ENCODE measurements at places on chromosomes 13 and 19. TPM values are rescaled to one million over a fixed set of nuclear protein-coding genes. Genes with fewer than 3 reads are reported as not detected.

LPAR2 gene
- total RNA-seq: 1.2 TPM

DMKN gene
- not detected for total RNA-seq

NR1H2 gene
- 78.3 TPM for total RNA-seq

CEACAM4 gene
- total RNA-seq: not detected

ELAVL3 gene
- total RNA-seq: not detected

EBI3 gene
- total RNA-seq: 0.73 TPM

APC2 gene
- not detected for total RNA-seq

APBA3 gene
- total RNA-seq: 29.8 TPM

CNMD gene
- not detected for total RNA-seq

ZNF665 gene
- total RNA-seq: 6.7 TPM

LILRA1 gene
- not detected for total RNA-seq

ZNF66 gene
- 0.80 TPM for total RNA-seq

FAM32A gene
- total RNA-seq: 131 TPM

USHBP1 gene
- 23.6 TPM for total RNA-seq

ARHGEF1 gene
- total RNA-seq: 89.8 TPM

SBSN gene
- total RNA-seq: not detected

PRR19 gene
- total RNA-seq: 0.27 TPM

FFAR2 gene
- not detected for total RNA-seq

MATK gene
- not detected for total RNA-seq

LRRC8E gene
- 1.00 TPM for total RNA-seq

KLK14 gene
- not detected for total RNA-seq

CD79A gene
- 0.10 TPM for total RNA-seq

ZNF223 gene
- total RNA-seq: 2.3 TPM

FLT3LG gene
- total RNA-seq: 7.9 TPM

EHD2 gene
- 170 TPM for total RNA-seq

NAXD gene
- 13.6 TPM for total RNA-seq

TBXA2R gene
- total RNA-seq: 9.3 TPM

KCNN4 gene
- 3.2 TPM for total RNA-seq

RASGRP4 gene
- total RNA-seq: not detected

SLC17A7 gene
- 0.05 TPM for total RNA-seq

RNF113B gene
- not detected for total RNA-seq

RASL11A gene
- 6.4 TPM for total RNA-seq

SLAIN1 gene
- 3.5 TPM for total RNA-seq

EPSTI1 gene
- total RNA-seq: 19.9 TPM

ZNF726 gene
- total RNA-seq: 4.1 TPM

SLC10A2 gene
- total RNA-seq: not detected

PLK5 gene
- total RNA-seq: not detected

ONECUT3 gene
- not detected for total RNA-seq

TSKS gene
- not detected for total RNA-seq

INAFM1 gene
- total RNA-seq: 2.1 TPM

RGL3 gene
- 0.94 TPM for total RNA-seq

ZNF823 gene
- 8.0 TPM for total RNA-seq

FSD1 gene
- total RNA-seq: 7.9 TPM

CCDC194 gene
- not detected for total RNA-seq

FXYD3 gene
- total RNA-seq: not detected

ACP7 gene
- 0.10 TPM for total RNA-seq

GPR183 gene
- total RNA-seq: not detected

ZNF773 gene
- 1.7 TPM for total RNA-seq

MADCAM1 gene
- total RNA-seq: not detected

CALR3 gene
- total RNA-seq: not detected

C5AR1 gene
- not detected for total RNA-seq

C19orf18 gene
- 0.13 TPM for total RNA-seq

NFIX gene
- total RNA-seq: 7.1 TPM

CGB3 gene
- total RNA-seq: not detected

OR7A5 gene
- total RNA-seq: not detected

ITPKC gene
- total RNA-seq: 17.2 TPM

ZNF382 gene
- total RNA-seq: 2.1 TPM

DCLK1 gene
- total RNA-seq: 20.4 TPM

PVR gene
- 270 TPM for total RNA-seq

S1PR4 gene
- total RNA-seq: 0.73 TPM

Measured in mammary microvascular endothelial cell (primary cell).